ENCODE measurements at places on chromosomes 5 and 9. TPM values are rescaled to one million over a fixed set of nuclear protein-coding genes. Genes with fewer than 3 reads are reported as not detected.

Gene PCDHGA8
- total RNA-seq: 1.6 TPM

Gene ARHGEF37
- total RNA-seq: 8.0 TPM

Gene GDA
- not detected for total RNA-seq

Gene SLC46A2
- not detected for total RNA-seq

Gene STPG3
- not detected for total RNA-seq

Gene ADAMTSL1
- 47.3 TPM for total RNA-seq

Gene CDC20B
- total RNA-seq: 0.13 TPM

Gene PCDHAC2
- 1.8 TPM for total RNA-seq

Gene HSPB3
- total RNA-seq: not detected

Gene EQTN
- not detected for total RNA-seq

Gene NPM1
- 2,350 TPM for total RNA-seq

Gene SURF6
- 11.3 TPM for total RNA-seq

Gene ADGRD2
- total RNA-seq: not detected

Gene CLK4
- 28.1 TPM for total RNA-seq

Gene PSAT1
- total RNA-seq: 65.0 TPM

Gene FCN2
- total RNA-seq: not detected

Gene CERCAM
- 20.7 TPM for total RNA-seq

Gene FBN2
- 208 TPM for total RNA-seq

Gene DBH
- total RNA-seq: not detected

Gene OR2Y1
- total RNA-seq: not detected

Gene TAF11L3
- not detected for total RNA-seq

Gene ADCY2
- not detected for total RNA-seq

Gene GAS1
- total RNA-seq: 0.29 TPM

Gene DIPK1B
- total RNA-seq: 121 TPM

Gene GHR
- 1.7 TPM for total RNA-seq

Gene PDZD2
- 4.0 TPM for total RNA-seq

Gene EXOSC2
- 49.1 TPM for total RNA-seq

Gene OBP2B
- not detected for total RNA-seq

Gene PCSK1
- total RNA-seq: 4.7 TPM

Gene CAMSAP1
- total RNA-seq: 32.6 TPM

Gene ROPN1L
- 0.53 TPM for total RNA-seq

Gene STKLD1
- total RNA-seq: 0.57 TPM

Gene WDR38
- not detected for total RNA-seq

Gene OSMR
- 59.1 TPM for total RNA-seq

Gene AK6
- 40.8 TPM for total RNA-seq

Gene MRPL50
- 19.5 TPM for total RNA-seq

Gene ACOT12
- total RNA-seq: not detected

Gene ANKDD1B
- 0.27 TPM for total RNA-seq

Gene KIF3A
- total RNA-seq: 15.8 TPM

Gene PCDHB6
- total RNA-seq: 0.07 TPM

Gene PCDHB5
- total RNA-seq: 0.40 TPM

Gene TERT
- total RNA-seq: under 0.01 TPM

Gene GARIN3
- total RNA-seq: not detected

Gene DRD1
- total RNA-seq: not detected

Gene FAM153A
- not detected for total RNA-seq
